ENCODE measurements at places on chromosomes 7 and 10. TPM values are rescaled to one million over a fixed set of nuclear protein-coding genes. Genes with fewer than 3 reads are reported as not detected.
A peak's percentile ranks its signal among the peaks of the same experiment; 100 is the strongest.

DNA sequence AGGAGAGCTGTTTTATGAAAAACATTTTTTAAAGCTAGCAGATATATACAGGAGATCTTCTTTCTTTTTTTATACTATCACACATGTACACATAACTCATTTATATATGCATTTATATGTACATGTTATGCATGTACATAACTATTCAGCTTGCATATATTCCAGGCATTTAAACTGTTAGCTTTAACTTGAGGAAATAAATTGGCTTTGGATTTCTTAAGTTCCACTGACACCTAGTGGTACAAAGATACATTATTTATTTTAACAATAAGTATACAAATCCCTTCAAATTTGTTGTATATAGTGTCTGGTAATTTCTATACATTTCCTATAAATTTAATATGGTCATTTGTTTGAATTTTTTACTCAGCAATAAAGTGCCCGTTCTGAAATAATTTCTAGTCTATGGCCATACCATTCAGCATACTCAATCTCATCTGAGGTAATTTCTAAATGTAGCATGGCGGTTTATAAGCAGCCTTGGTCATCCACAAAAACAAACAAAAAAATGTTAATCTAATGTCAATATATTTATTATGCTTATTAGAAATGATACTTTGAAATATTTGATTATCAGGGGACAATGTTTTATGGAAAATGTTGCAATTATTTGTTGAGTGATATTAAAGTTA is 11.6 kb downstream of the ZDHHC6 start:
- no peak for DNase-seq
- H3K4me1 ChIP-seq: no peaks in the 10 kb centered on the region
- no peak overlapping the region for H3K4me3 ChIP-seq
- no peak overlapping the region for H3K27ac ChIP-seq
- peaks cover 12% of the 10 kb centered on the region for H3K36me3 ChIP-seq

GRCh38 chr10:60731134-60731885 is 47.0 kb upstream of the CDK1 start:
- no peak for DNase-seq
- H3K36me3 ChIP-seq: no peaks in the 10 kb centered on the region
- H3K27me3 ChIP-seq: no peaks in the 10 kb centered on the region
- H3K4me3 ChIP-seq: peak overlapping the region; percentile 93

GRCh38 chr10:79905322-79906314 is 43.3 kb downstream of the SFTPD start:
- H3K27me3 ChIP-seq: peaks cover 29% of the 10 kb centered on the region
- peaks cover 7% of the 10 kb centered on the region for H3K4me1 ChIP-seq
- peak overlapping the region; percentile 98 for H3K4me3 ChIP-seq
- DNase-seq: no peak
- H3K36me3 ChIP-seq: peaks cover 15% of the 10 kb centered on the region

DNA sequence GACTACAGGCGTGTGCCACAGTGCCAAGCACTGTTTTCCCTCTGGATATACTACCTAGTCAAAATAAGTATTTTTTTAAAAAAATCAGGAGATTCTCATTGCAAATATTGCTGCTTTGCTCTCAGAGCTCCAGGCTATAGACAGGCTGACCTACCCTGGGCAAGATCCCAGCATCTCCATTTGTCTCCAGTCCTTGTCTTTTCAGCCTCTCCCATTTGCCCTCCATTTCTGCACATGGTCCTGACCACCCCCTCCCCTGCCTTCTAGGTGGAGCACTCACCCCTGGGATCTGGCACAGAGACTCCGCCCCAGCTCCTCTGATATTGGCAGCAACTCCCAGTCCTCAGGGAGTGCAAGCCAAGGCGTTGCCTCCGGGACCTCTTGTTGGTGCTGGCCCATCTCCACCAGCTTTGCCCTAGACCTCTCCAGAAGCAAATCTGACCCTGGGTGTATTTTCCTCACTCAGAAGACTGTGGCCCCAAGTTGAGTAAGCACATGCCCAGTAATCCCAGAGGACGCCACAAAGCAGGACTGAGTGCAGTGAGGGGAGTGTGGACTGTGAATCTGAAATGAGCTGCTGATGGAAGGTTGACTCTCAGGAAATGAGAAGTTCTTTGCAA is 120.6 kb downstream of the MTPAP start:
- no peak overlapping the region for H3K4me3 ChIP-seq
- no peaks in the 10 kb centered on the region for H3K36me3 ChIP-seq
- no peak for DNase-seq
- no peak overlapping the region for H3K27ac ChIP-seq

Gene EFCAB10
- 0.53 TPM for total RNA-seq

DNA sequence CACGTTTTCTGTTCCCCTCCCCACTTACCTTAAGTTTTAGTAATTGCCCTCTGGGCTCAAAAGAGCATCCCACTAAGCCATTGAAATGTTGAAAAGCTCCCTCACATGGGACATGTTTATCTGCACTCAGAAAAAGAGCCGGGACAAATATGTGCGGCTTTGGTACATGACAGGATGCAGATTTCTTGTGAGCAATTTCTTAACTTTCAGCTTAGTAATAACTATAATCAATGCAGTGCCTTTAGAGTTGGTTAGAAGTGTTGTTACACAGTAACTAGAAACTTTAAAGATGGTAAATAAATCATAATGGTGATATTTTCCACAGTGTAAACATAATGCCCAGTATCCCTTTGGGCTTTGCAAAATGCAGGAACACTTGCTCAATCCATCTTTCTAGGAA is 89.2 kb downstream of the ZNF365 start:
- no peak for DNase-seq
- no peak overlapping the region for H3K27ac ChIP-seq
- no peaks in the 10 kb centered on the region for H3K4me1 ChIP-seq

DNA sequence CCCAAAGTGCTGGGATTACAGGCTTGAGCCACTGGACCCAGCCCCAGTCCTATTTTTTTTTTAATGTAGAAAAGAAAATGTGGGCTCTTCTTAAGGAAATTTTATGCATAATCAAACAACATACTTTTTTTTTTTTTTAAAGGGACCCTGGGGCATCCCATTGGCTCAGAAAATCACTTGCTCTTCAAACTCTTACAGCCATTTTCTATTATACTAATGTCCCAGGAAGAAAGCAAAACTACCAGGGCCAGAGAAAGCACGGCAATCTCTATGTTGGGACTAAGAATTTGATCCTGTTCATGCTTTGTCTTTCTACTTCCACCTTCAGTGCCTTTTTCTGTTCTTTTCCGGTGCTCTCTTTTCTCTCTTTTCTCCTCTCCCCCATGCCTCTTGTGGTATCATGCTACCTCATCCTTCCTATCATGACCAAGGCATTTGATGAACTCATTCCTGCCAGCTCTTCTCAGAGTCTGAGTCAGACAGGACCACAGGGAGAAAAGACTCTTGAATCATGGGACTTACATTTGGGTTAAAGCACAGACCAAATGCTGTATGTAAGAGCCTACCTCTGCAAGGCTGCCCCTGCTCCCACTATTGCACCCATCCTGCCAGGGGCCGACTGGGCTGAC is 76.4 kb upstream of the CCNY start:
- H3K27ac ChIP-seq: no peak overlapping the region
- H3K4me1 ChIP-seq: no peaks in the 10 kb centered on the region
- H3K4me3 ChIP-seq: no peak overlapping the region
- H3K27me3 ChIP-seq: no peaks in the 10 kb centered on the region
- H3K36me3 ChIP-seq: peaks cover 2% of the 10 kb centered on the region

DNA sequence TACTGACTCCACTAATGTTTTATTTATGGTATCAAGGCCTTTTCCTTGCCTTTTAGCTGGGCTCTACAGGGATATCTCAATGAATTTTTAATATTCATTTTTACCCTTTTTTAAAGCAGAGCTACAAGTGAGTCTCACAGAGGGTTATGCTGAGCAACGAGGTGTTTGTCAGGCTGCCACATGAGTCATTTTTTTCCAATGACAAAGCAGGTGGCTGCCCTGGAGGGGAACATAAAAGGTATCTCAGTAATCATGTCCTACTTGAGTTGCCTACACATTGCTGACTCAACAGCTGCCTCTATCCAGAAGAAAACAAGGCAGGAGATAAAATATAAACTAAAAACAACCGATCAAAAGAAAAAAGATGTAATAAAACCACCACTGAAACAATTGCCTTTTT is 1004.9 kb upstream of the POT1 start:
- H3K4me3 ChIP-seq: no peak overlapping the region
- H3K27me3 ChIP-seq: no peaks in the 10 kb centered on the region
- no peak for DNase-seq
- H3K36me3 ChIP-seq: no peaks in the 10 kb centered on the region
- peaks cover under 1% of the 10 kb centered on the region for H3K4me1 ChIP-seq

Gene AKR1C8
- total RNA-seq: not detected

DNA sequence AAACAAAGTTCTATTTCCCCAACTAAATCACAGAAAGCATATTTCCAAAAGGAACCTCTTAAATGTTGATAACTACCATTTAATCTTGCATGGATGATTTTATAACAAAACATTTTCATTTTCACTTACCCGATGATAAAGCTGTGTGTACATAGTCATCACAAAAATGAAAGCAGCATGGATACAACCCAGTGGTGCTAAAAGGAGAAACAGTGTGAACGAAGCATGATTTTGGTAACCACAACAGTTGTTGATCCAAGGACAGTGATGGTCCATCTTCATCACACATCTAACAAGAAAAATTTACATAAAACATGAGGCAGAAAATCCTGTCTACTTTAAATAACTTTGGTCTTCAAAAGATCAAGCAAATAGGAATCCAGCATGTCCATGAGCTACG is 4.7 kb downstream of the ZDHHC6 start:
- peaks cover 15% of the 10 kb centered on the region for H3K36me3 ChIP-seq
- no peaks in the 10 kb centered on the region for H3K27me3 ChIP-seq

DNA sequence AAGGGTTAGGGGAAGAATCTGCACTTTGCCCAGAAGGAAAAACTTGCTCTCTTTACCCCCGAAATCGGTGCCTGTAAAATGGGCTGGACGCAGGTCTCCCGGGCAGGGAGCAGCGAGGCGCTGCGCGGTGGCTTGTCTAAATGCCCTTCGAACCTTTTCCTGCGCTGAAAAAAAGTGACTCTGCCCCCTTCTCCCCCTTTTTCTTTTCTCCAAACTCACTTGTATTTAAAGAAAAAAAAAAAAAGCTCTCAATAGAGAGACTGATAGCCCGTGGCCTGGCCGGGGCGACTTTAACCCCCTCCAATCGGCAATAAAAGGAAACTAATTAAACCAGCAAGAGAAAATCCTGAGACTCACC is 286 bp downstream of the SP8 start:
- H3K4me1 ChIP-seq: peaks cover 18% of the 10 kb centered on the region
- peak overlapping the region; percentile 25 for H3K27ac ChIP-seq
- peaks cover 84% of the 10 kb centered on the region for H3K27me3 ChIP-seq
- DNase-seq: no peak

Gene FAS
- total RNA-seq: 2.7 TPM

DNA sequence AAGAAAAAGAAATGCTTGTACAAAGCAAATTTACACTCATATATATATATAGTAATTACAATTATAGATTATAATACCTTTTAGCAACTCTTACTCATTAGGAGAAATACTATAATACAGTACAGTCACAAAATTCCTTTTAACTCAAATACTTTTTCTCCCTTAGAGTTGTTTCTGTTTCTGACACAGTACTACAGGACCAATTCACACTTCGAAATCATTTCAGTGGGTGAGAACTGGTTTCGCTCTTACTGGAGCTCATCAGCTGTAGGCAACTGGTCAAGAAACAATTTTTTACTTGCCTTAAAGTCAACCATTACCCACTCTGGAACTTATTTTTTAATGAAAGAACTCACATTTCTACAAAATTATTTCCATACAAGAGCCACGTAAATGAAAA is 6.0 kb downstream of the CCDC186 start:
- H3K4me1 ChIP-seq: peaks cover 33% of the 10 kb centered on the region
- no peak for DNase-seq
- no peaks in the 10 kb centered on the region for H3K27me3 ChIP-seq
- peaks cover 20% of the 10 kb centered on the region for H3K36me3 ChIP-seq

GRCh38 chr7:142916508-142916907 is 17.0 kb downstream of the TRPV5 start:
- no peaks in the 10 kb centered on the region for H3K36me3 ChIP-seq
- no peak overlapping the region for H3K27ac ChIP-seq
- no peak for DNase-seq
- peaks cover 11% of the 10 kb centered on the region for H3K27me3 ChIP-seq

- no peaks in the 10 kb centered on the region for H3K27me3 ChIP-seq
- H3K27ac ChIP-seq: no peak overlapping the region
- no peaks in the 10 kb centered on the region for H3K4me1 ChIP-seq
- H3K4me3 ChIP-seq: no peak overlapping the region
Observed at GRCh38 chr7:96097835-96098234, 224.1 kb downstream of the SLC25A13 start.

Gene BAG3
- total RNA-seq: 19.2 TPM

GRCh38 chr7:111081546-111082267 is 9.2 kb upstream of the LRRN3 start:
- DNase-seq: no peak
- H3K36me3 ChIP-seq: no peaks in the 10 kb centered on the region
- no peaks in the 10 kb centered on the region for H3K4me1 ChIP-seq
- no peak overlapping the region for H3K4me3 ChIP-seq
- no peak overlapping the region for H3K27ac ChIP-seq

DNA sequence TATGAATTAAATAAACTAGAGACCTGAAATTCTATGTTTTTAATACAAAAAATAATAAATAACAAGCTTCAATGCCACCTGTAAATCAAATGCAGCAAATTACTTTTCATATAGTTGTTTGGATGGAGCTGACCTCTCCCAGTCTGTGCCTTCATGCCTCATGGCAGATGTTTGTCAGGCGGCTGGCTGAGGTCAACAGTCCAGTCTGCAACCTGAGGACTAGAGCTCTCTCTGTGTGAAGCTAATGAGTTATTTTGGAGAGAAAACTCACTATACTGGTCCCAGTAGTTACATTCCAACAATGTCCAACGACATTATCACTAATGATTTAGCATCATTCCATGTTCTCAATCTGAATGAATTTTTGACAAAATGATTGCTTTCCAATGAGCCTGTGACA is 746.2 kb upstream of the POM121L12 start:
- H3K27me3 ChIP-seq: no peaks in the 10 kb centered on the region
- DNase-seq: no peak
- no peaks in the 10 kb centered on the region for H3K36me3 ChIP-seq
- H3K4me3 ChIP-seq: no peak overlapping the region
- peaks cover 21% of the 10 kb centered on the region for H3K4me1 ChIP-seq

Gene OR9A2
- not detected for total RNA-seq

Gene AOC1
- 2.9 TPM for total RNA-seq

- no peak overlapping the region for H3K4me3 ChIP-seq
- peaks cover 1% of the 10 kb centered on the region for H3K4me1 ChIP-seq
- H3K27me3 ChIP-seq: no peaks in the 10 kb centered on the region
- H3K36me3 ChIP-seq: no peaks in the 10 kb centered on the region
- DNase-seq: no peak
Observed at GRCh38 chr10:24778298-24778697, 54.6 kb upstream of the ARHGAP21 start.

Gene ABCC2
- total RNA-seq: 0.75 TPM

Gene SH2D4B
- 0.12 TPM for total RNA-seq

- no peak overlapping the region for H3K4me3 ChIP-seq
- peaks cover 6% of the 10 kb centered on the region for H3K4me1 ChIP-seq
- H3K27me3 ChIP-seq: no peaks in the 10 kb centered on the region
- no peak overlapping the region for H3K27ac ChIP-seq
- no peak for DNase-seq
Observed at GRCh38 chr10:95254629-95255028, 36.2 kb downstream of the PDLIM1 start.
